ENCODE measurements at places on chromosomes 12 and 14. TPM values are rescaled to one million over a fixed set of nuclear protein-coding genes. Genes with fewer than 3 reads are reported as not detected.
A peak's percentile ranks its signal among the peaks of the same experiment; 100 is the strongest.

SYT1 gene
- polyA plus RNA-seq = 17.0 TPM

AMDHD1 gene
- 0.07 TPM for polyA plus RNA-seq

CSRP2 gene
- polyA plus RNA-seq = 98.2 TPM

ERBB3 gene
- polyA plus RNA-seq = 1.4 TPM

- peak overlapping the region; percentile 54 for H3K4me3 ChIP-seq
- DNase-seq = peak; percentile 79
- H3K27ac ChIP-seq = peak overlapping the region; percentile 90
- peaks cover 10% of the 10 kb centered on the region for H3K36me3 ChIP-seq
- H3K4me1 ChIP-seq = no peaks in the 10 kb centered on the region
These were observed 481 bp downstream of the REC8 start for GRCh38 chr14:24172261-24172860.

DNA sequence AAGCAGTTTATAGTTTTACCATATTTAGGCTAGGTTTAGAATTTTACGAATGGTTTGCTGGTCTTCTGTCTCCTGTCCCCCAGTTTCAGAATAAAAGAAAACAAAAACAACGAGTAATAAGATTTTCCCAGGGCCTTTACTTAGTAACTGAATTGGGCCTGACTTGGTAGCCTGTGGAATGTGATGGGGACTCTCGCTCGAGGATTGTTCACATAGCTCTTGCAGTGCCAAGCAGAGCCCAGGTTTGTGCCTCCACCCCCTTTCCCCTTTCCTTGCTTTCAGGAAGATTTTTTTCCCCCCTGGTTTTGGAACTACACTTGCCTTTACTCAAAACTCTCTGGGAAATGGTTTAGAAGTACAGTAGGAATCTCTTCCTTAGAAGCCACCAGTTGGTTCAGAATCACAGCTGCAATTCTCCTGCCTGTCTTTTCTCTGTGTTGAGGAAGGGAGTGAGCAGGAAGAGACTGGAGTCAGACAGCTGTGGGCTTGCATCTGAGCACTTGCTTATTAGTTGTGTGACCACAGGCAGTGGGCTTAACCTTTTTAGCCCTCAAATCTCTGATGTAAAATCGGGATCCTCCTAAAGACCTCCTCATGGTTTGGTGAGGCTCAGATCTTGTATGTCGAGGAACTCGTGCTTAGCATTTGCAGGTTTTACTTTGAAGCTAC, 501.2 kb downstream of the PCNX1 start:
- H3K36me3 ChIP-seq = no peaks in the 10 kb centered on the region
- DNase-seq = no peak
- no peak overlapping the region for H3K27ac ChIP-seq
- H3K27me3 ChIP-seq = no peaks in the 10 kb centered on the region
- H3K4me1 ChIP-seq = peaks cover 20% of the 10 kb centered on the region

DNA sequence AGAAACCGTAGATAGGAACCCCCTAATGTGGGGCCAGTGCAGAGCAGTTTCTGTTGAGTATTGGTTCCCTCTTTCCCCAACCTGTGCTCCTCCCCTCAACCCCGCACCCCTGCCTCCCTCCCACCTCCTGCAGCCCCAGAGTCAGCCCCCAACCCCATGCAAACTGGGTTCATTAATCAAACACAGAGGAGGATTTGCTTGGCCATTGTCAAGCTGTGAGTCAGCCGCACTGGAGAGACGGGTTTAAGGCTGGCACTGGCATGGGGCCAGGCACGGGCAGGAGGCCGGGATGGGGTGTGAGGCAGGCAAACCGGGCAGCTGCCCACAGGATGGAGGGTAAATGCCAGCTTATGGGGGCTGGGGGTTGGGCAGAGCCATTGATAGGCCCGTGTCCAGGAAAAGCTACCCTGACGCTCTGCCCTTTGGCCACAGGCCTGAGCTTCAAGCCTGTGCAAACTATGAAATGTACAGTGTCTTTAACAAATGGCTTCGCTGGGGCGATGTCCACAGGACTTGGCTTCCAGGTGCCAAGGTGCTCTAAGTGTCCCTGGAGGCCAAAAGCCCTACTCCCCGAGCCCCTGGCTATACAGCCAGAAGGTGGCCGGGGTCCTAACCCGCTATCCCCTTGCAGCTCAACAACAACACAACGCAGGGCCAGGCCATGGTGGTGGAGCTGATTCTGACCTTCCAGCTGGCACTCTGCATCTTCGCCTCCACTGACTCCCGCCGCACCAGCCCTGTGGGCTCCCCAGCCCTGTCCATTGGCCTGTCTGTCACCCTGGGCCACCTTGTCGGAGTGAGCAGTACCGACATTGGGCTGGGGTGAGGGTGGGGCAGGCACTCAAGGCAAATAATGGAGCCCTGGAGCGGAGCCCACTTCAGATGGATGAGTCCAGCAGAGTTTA, 1.4 kb downstream of the AQP5 start:
- H3K4me1 ChIP-seq = peaks cover 18% of the 10 kb centered on the region
- H3K27me3 ChIP-seq = no peaks in the 10 kb centered on the region
- no peaks in the 10 kb centered on the region for H3K36me3 ChIP-seq
- no peak overlapping the region for H3K4me3 ChIP-seq
- no peak overlapping the region for H3K27ac ChIP-seq

ENDOU gene
- polyA plus RNA-seq = not detected

GRCh38 chr14:66038618-66039017, 447.6 kb upstream of the CCDC196 start:
- H3K36me3 ChIP-seq = no peaks in the 10 kb centered on the region
- no peak for DNase-seq
- no peaks in the 10 kb centered on the region for H3K4me1 ChIP-seq

- no peak overlapping the region for H3K27ac ChIP-seq
- no peaks in the 10 kb centered on the region for H3K4me1 ChIP-seq
- no peak for DNase-seq
- 0 out of 2 replicates have a peak, but pooled peaks cover 3% of the 10 kb centered on the region for H3K27me3 ChIP-seq
These were observed 662 bp upstream of the BATF start for GRCh38 chr14:75521415-75522199.
